Activated gamma-delta T cell treated with Interleukin-2 at 50 U/mL for 16 hours (primary cell): ENCODE measurements at places on chromosomes 2 and 18.

GRCh38 chr2:38394903-38395341 is 17.8 kb upstream of the ATL2 start:
- no peak for DNase-seq

GRCh38 chr2:7041421-7041820 is 124.2 kb downstream of the RNF144A start:
- DNase-seq, result no peak

- no peak for DNase-seq
Observed at GRCh38 chr2:207484444-207485391, 45.0 kb upstream of the CREB1 start.

DNA sequence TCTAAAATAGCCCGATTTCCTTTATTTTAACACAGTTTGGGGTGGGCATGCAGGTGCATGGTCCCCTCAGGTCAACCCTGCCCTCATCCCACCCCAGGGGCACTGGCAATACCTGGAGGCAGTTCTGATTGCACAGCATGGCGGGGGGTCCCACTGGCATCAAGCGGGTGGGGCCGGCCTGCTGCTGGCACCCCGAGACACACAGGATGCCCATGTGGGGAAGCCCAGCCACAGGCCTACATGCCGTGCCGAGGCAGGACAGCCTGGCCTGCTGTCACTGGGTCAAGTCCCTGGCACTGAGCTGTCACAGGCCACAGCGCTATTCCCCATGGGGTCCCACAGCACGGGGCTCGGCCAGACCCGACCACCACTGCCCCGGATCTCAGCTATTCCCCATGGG is 11.9 kb upstream of the KCNG2 start:
- DNase-seq, result no peak

DNA sequence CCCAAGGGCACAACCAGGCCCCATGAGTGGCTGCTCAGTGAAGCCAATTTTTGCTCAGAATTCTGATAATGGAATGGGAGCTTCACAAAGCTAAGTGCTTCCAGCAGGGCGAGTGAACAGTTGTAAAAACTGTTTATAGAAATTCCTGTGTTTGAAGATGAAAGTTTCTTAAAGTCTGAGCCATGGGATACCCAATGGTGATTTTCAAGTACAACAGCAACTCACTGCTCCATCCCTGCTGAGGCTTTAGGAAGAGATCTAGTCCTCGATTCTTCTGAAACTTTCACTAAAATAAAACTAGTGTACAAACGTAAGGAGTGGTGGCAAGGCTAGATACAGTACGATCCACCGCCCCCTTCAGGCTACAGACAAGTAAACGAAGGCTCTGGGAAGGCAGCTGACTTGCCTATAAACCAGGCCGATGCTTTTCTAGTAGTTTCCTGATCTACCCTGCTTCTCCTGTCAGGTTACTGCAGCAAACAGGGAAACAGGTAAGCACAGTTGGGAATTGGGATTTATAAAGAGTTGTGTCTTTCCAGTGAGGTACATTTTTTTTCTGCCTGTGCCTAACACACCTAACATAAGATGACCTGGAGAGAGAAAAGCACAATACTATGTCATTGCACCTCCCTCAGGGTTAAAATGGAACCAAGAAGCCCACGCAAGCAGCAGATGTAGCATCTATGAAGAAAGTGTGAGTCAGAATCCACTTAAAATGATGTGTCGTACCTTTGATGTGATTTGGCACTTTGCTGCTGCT is 108.7 kb downstream of the UXS1 start:
- DNase-seq, result peak; percentile 35

DNA sequence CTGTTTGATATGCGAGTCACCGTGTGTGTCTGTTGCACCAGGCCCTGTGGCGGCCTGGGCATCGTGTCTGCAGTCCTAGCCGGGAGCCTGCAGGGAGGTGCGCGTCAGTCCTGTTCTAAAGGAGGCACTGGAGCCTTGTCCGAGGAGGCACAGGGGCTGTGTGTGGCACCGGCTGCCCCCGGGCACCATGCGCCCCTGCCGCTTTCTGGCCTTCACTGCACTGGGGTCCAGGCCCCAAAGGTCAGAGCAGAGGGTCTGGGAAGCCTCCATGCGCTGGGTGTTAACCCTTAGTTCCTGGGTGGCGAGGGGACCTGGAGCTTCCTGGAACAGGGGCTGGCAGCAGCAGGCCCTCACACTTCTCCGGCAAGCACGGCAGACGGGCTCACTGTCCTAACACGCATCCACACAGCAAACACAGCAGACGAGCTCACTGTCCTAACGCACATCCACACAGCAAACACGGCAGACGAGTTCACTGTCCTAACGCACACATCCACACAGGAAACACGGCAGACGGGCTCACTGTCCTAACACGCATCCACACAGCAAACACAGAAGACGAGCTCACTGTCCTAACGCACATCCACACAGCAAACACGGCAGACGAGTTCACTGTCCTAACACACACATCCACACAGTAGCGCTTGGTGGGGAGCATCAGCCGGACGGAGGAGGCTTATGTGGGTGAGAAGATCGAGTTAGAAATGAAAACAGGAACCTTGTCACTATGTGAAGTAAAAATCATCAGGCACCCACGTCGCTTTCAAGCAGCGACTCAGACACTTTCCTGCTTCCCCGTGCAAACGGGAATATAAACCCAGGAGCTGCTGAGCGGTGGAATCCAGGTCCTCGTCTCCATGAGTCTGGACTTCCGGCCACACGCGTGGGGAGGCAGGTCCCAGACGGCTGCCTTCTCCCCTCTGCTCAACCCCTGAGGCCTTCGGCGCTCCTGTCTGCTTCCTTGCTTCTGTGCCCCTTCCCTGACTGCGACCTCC is 65.3 kb downstream of the TPO start:
- DNase-seq, result no peak

GRCh38 chr2:2234398-2235195 is 96.5 kb downstream of the MYT1L start:
- no peak for DNase-seq

DNA sequence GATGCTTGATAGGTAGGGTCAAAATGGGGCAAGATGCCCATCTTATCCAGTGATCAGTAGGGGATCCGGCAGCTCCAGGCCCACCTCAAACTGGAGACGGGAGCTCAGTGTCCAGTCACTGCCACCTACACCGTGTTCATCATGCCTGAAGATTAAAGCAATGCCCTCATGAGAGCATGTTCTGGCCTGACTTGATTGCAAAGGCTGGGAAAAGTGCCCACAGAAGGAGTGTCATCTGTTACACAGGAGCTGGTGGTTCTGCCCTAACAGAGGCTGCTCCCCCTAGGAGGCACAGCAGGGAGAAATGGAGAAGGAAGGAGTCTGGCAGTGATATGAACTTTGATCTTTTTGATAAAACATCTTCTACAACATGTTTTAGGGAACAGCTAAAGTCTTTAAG is 92.3 kb downstream of the CCBE1 start:
- no peak for DNase-seq
